ENCODE measurements at places on chromosomes 12 and 14.

DNA sequence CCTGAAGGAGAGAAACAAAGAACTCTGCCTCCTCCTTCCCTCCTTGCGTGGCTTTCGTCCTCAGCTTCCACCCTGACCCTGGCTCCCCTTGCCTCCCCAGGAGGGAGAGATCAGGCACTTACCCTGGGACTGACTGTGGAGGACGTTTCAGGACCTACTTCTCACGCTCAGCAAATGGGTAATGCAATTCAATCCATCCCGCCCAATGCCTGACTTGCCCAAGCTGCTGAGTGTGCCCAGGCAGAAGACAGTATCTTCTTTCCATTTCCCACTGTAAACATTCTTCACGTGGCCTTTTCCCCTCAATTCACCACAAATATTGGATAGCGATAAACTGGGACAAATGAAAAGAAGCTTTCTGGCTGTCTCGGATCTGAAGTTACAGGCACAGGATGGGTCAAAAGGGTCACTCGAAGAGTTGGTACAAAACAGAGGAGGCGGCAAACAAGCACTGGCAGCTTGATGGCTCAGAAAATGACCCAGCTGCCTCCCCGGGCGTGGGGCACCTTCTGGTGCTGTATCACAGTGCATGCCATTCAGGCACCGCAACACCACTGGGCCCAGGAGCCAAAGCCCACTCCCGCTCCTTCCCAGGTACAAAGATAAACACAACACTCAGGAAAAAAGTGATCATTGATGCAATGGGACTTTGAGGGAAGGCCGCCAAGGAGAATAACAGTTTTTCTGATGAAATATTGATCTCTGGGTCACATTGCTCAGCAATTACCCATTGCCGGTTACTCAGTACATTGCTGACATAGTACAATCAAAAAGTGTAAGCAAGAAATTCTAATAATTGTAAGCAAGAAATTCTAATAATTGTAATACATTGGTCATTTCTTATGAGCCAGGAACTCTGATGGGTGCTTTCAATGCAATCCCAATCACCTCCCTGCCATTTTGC lies 65.8 kb downstream of the TRIM9 start:
- no peak for DNase-seq

DNA sequence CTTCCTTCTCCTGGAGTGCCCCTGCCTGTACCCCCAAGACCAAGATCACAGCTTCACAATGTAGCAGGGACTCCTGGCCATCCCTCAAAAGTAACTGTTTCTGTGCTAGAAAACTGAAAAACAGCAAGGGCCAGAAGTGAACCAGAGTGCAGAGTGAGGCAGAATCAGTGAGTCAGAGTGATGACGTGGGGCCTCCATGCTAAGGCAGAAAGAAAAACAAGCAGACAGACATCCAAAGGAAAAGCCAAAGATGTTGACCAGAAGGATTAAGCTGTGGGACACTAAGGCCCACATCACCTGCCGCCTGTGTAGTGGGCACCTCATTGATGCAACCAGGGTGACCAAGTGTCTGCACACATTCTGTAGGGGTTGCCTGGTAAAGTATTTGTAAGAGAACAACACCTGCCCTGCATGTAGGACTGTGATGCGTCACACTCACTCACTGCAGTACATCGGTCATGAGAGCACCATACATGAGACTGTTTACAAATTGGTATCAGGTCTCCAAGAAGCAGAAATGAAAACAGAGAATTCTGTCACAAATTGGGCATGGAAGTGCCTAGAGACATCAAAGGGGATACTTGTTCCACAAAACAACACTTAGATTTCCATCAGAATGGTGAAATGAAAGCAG lies 51.2 kb downstream of the ARMH4 start:
- DNase-seq, result no peak

DNA sequence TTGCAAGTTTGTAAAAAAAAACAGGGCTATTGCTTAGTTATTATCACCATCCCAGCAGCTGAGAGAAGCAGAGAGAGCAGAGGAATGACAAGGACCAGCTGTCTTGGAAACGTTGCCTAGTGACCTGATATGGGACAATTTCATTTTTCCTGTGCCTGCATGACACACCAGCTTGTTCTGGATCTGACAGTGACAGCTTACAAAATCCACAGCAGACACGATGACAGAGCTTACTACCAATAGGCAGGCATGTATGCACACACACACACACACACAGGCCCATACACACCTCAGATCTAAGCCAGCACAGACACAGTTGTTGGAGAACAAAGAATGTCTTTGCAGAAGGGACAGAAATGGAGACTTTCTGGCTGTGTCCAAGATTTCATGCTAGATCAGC lies 25.4 kb downstream of the HSPB8 start:
- DNase-seq, result no peak

- DNase-seq, result no peak
Measured at GRCh38 chr14:97539884-97540283, 742.7 kb downstream of the VRK1 start.

DNA sequence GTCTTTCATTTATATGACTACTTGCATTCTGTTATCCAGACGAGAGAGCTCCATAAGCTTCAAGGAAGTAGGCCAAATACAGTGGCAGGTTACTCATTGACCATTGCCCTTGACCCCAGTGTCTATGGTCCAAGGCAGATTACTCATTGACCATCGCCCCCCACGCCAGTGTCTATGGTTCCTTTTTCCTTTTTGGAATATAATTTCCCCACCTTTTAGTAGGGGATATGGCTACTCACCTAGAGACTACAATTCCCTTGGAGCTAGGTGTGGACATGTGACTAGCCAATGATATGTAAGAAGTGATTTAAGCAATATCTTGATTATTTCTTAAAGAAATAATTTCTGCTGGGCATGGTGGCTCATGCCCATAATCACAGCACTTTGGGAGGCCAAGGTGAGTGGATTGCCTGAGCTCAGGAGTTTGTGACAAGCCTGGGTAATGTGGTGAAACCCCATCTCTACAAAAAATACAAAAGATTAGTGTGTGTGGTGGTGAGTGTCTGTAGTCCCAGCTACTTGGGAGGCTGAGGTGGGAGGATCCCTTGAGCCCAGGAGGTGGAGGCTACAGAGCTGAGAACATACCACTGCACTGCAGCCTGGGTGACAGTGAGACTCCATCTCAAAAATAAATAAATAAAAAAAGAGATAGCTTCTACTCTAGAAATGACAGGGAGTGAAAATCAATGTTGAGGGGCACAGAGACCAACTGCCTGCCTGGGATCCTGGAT lies 32.6 kb downstream of the SIX4 start:
- DNase-seq, result no peak

DNA sequence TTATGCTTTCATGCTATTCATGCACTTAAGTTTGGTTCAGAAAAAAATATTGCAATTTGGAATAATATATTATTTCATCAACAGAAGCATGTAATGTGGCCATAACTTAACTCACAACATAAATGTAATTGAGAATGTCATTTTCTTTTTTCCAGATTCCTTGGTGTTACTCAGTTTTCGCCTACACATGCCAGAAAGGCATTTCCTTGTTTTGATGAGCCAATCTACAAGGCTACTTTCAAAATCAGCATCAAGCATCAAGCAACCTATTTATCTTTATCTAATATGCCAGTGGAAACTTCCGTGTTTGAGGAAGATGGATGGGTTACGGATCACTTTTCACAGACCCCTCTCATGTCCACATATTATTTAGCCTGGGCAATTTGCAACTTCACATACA lies 14.4 kb downstream of the TRHDE start:
- no peak for DNase-seq

DNA sequence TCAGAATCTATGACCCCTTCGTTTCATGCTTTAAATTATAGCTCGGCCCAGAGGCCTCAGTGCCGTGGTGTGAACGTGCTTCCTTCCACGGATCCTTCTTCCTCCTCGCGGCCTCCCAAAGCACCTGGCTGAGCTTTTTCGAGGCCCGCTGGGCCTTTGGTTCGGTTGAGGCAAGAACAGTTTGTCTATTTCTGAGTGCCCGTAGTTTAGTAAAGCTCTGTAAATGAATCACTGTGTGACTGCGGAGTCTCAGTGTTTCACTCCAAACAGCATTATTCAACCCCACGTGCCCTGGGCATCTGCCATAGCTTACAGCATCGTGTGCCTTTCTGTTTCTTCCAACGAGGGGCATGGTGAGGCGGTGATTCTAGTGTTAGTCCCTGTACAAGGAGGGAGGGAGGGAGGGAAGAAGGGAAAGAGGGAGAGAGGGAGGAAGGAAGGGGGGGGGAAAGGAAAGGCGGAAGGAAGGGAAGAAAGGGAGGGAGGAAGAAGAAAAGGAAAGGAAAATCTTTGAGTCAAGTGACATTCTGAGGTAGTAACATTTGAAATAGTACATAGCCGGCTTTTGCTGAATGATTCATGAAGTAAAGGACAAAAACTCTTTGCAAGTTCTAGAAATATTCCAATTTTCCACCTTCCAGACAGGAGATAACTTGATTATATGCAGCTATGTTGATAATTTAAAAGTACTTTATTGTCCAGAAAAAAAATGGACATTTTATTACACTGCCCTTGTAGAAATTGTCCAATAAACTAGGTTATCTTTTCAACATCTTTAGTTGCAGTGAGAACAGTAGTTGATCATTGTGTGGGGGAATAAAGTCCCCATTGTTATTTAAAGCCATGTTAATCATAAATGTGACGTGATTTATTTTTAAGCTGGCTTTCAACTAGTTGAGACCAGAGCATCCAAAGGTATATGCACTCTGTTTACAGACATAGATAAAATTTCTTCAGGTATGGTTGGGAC lies 1.2 kb upstream of the TRIM9 start:
- DNase-seq, result no peak

GRCh38 chr12:26100666-26101349 lies 24.0 kb downstream of the BHLHE41 start:
- no peak for DNase-seq

DNA sequence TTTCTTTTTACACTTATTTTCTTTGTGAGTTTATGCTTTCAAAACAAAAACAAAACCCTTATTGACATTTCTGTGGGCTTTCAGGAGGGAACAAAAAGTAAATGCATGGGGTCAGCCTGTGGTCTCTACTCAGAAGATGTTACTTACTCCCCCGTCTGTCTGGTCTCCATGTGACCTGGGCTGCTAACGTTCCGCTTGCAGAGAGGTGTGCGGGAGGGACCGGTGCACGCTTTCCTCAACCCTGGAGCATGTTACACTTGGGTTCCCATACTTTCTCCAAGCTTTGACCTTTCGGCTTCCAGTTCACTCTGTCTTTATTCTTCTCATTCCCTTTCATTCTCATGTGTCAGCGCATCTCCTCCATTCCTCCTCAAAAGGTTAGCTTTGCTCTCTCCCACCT lies 36.5 kb downstream of the ZC3H14 start:
- DNase-seq, result no peak

DNA sequence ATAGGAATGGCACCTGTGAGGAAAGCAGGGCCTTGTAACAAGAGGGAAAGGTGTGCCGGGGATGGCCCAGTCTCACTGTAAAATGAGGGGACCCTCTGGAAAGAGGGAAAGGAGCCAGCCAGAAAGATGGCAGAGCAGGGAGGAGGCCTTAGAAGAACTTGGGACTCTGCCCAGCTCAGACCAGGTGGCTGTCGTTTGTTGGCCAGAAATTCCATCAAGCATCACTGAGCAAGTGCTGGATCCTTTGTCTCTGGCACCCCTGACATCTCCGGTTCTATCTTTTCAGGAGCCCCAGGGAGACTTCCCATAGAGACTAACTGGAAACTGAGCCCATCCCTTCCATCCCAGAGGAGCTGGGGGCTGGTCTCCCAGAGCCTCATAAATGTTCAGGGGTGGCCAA lies 43.3 kb downstream of the DEGS2 start:
- DNase-seq, result no peak

DNA sequence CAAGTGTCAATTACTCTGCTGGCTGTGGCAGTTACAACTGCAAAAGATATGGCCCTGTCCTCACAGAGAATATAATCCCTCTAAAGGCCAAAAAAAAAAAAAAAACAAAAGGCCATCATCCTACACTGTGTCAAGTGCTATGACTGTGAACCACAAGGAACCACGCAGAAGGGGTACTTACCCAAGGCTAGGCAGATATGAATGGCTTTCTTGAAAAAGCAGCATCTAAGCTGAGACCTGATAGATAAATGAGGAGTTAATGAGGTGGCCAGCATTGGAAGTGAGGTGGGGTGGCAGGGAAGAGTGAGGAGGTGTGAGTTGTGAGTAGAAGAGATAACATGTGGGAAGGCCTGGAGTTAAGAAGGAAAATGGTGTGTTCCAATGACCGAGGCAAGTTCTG lies 16.4 kb upstream of the IL22 start:
- no peak for DNase-seq

DNA sequence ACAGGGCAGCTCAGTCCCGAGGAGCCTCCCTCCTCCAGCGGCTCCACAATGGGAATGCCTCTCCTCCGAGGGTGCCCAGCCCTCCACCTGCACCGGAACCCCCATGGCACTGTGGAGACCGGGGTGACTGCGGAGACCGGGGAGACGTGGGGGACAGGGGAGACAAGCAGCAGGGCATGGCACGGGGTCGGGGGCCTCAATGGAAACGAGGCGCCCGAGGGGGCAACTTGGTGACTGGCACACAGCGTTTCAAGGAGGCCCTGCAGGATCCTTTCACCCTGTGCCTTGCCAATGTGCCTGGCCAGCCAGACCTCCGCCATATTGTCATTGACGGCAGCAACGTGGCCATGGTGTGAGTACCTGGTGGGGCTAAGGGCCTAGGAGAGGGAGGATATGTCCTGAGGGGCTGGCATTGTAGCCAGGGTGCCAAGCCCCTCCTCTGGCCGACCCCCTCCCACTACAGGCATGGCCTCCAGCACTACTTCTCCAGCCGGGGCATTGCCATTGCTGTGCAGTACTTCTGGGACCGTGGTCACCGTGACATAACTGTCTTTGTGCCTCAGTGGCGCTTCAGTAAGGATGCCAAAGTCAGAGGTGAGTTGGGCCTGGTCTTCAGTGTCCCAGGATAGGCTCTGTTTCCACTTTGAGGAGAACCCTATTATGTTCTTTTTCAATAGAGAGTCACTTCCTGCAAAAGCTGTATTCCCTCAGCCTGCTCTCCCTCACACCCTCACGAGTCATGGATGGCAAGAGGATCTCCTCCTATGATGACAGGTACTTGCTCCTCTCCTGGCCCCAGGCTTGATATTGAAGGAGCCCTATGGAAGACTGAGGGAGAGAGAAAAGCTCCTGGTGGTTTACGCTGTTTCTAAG lies 2.7 kb downstream of the KHNYN start:
- no peak for DNase-seq

DNA sequence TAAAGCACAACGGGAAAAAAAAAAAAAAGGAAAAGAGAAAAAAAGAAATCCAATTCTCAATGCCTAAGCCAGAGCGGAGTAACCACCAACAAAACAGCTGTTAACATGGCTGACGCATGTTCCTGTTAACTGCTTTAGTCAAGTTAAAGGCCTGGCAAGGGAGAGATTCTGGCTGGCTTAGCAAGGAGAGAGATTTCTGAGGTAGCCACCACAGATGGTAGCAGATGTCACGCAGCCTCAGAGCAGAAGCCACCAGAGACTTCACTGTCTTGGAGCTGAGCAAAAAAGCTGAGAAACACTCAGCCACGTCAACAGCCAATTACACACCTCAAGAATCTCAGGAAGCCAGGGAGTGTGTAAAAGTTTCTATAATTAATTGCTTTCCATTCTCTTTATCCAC lies 87.1 kb downstream of the TMCC3 start:
- no peak for DNase-seq

Measured in NCI-H1105 (cell line).